ENCODE measurements at places on chromosomes 11 and 22.

- DNase-seq: no peak
These were observed 888.5 kb downstream of the NTM start for GRCh38 chr11:132258875-132259274.

DNA sequence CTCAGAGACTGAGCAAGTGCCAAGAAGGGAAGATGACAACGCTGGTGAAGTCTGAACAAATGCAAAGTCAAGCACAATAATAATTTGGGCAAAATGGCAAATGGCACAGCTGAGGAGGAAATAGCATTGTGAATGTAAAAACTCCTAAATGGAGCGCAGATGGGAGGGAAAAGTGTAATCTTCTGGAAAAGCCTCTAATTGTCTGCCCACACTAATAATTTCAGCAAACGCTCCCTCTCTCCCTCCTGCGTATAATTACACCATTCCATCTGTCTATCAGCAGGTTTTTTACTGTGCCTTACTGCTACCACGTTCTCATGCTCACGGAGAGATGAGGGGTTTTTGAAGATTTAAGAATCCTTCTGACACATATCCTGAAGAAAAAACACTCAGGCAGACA lies 302.6 kb downstream of the KIRREL3 start:
- DNase-seq: no peak

DNA sequence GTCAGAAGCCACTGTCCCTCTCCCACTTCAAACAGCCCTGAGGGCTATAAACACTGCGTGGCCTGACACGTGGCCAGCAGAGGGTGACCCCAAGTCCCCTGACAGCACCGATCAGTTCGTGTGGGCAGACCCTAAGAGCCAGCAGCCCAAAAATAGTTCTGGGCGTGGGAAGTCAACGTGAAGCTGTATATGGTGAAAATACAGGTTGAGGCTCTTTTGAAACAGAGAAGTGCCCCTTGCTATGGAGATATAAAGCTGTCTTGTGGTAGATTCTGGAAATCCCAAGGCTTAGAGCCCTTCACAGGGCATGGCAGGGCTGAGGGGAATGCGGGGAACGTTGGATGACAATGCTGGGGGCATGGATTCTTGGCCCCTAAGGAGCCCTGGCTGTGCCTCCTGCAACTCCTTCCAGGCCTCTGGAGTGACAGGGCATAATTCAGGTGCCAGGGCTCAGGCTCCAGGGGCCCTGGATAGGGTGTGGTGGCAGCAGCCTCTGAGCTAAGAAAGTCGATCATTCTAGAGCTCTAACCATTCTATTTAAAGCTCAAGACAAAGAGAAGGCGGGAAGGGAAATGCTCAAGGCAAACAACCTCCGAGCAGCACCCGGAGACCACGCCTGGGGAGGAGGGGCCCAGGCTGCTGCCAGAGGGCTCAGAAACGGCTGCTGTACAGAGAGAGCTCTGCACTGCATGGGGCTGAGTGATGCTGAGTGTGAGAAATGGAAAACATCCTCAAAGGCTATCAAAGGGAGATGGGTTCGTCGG lies 60.4 kb upstream of the CD5 start:
- DNase-seq: peak; percentile 85

DNA sequence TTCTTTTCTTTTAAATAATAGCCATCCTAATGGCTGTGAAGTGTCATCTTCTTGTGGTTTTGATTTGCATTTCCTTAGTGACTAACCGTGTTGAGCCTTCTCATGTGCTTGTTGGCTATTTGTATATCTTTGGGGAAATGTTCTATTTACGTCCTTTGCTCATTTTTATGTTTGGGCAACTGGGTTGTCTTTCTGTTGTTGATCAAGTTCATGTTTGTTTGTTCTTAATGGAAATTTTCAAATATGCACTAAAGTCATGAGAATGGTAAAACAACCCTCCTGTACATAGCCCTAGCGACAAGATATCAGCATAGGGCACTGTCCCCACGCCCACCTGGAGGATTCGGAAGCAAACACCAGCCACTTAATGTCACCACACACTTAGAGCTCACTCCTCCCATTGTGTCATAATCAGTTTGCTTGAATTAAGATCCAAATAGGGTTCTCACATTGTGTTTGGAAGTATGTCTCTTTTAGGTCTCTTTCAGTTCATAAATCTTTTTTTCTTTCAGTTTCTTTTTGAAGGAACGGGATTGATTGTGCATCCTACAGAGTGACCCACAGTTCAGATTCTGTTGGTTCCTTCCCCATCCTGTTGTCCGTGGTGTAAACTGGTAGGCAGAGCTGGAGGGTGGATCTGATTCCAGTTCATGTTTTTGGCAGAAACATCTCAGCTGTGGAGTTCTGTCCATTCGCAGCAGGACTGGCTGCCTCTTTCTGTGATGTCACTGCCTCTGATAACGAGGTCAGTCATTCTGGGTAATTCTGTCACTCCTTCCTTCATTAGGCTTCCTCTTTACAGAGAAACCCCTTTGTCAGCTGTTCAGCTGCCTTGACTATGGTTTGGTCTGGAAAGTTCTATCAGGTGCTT lies 26.4 kb upstream of the ADORA2A start:
- DNase-seq: no peak

DNA sequence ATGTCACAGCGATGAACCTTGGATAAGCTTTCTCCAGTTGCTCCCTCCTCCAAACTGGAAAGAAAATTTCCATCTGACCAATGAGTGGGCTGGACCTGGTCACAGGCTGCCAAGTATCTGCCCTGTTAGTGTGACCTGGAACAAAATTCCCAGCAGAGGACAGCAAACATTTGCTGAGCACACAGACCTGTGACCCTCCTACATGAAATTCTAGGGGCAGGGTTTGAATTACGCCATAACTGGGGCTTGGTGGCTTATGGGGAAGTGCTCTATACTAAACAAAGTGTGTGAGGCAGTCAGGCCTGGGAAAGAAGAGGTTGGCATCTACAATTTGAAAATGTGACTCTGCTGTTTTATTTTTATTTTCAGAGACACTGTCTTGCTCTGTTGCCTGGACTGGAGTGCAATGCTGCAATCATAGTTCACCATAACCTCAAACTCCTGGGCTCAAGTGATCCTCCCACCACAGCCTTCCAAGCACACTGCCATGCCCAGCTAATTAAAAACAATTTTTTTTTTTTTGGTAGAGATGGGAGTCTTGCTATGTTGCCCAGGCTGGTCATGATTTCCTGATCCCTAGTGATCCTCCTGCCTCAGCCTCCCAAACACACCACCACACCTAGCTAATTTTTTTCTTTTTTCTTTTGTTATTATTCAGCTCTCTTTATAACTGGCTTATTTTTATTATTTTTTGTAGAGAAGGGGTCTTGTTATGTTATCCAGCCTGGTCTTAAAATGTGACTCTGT lies 13.6 kb upstream of the XBP1 start:
- no peak for DNase-seq

GRCh38 chr22:24434471-24435322 lies 7.3 kb downstream of the ADORA2A start:
- peak; percentile 85 for DNase-seq

GRCh38 chr11:44322243-44322642 lies 12.3 kb upstream of the ALX4 start:
- no peak for DNase-seq

DNA sequence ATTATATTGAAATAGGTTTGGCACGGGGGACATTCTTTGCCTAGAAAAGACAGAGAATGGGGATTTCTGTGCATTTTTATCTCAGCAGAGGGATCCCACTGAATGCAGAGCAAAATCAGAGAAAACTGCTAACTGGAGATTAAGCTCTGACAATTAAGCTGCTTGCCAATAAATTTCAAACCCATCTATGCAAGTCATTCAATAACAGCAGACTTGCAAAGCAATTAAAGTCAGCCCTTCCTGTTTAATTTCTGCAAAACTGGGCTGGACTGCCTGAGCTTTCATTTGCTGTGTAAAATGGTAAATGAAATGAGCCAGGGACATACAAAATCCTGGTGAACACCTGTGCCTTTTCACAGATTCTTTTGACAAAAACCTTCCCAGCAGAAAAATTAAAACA lies 1273.9 kb upstream of the CNTN5 start:
- no peak for DNase-seq

- no peak for DNase-seq
These were observed 56.6 kb downstream of the SYT13 start for GRCh38 chr11:45229401-45230020.

GRCh38 chr11:108561535-108561991 lies 32.0 kb downstream of the EXPH5 start:
- no peak for DNase-seq

DNA sequence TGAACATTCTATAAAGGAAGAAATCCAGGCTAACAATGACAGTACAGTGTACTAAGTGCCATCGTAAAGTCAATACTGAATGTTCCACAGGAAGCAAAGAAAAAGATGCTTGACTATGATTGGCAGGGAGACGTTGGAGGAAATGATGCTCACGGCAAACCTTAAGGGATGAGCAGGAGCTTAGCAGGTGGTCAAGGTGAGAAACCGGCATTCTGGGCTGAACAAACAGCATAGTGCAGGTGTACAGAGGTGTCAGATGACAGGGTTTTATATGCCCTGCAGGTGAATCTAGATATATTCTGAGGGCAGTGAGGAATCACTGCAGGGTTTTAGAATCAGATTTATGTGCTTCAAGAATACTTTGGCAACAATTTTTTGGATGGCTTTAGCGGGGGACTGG lies 85.3 kb upstream of the HEPHL1 start:
- no peak for DNase-seq

- peak; percentile 65 for DNase-seq
These were observed 5.7 kb downstream of the PIK3IP1 start for GRCh38 chr22:31286360-31287255.

GRCh38 chr11:116686866-116687265 lies 85.9 kb downstream of the BUD13 start:
- no peak for DNase-seq

- no peak for DNase-seq
These were observed 5.7 kb upstream of the PVALB start for GRCh38 chr22:36822581-36822980.

DNA sequence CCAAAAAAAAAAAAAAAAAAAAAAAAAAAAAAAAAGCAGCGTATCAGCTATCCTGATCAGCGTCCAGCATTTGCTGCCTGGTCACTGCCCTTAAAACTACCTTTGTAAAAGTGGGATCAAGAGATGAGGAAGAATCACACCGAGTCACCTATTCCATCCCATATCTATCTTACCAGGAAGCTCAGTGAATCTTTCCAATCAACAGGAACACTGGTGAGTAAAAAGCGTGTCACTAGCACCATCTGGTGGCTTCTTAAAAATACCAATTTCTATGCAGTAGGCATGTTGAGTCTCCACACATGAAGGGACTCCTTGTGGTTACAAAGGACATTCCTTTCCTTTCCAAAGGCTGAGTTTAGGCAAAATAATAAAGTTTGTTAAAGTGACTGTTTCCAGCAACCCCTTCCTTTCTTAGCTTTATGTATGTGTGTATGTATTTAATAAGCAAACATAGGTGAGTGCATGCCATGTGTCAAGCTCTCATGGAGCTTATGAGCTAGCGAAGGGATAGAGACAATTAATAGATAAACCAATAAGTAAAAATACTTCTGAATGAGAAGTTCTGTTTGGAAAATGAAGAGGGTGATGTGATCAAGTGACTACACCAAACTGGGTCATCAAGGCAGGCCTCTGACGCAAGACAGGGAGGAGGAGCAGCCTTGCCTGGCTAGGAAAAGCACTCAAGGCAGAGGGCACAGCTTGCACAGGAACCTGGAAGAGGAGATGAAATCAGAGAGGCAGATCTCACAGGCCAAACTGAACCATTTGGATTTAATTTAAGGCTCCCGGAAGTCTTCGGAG lies 13.9 kb upstream of the TP53AIP1 start:
- DNase-seq: no peak

- DNase-seq: no peak
These were observed 662.5 kb downstream of the LUZP2 start for GRCh38 chr11:25159341-25159740.

- no peak for DNase-seq
These were observed 7.0 kb downstream of the SERHL2 start for GRCh38 chr22:42560781-42561180.

GRCh38 chr22:39215426-39216142 lies 29.2 kb downstream of the PDGFB start:
- no peak for DNase-seq

DNA sequence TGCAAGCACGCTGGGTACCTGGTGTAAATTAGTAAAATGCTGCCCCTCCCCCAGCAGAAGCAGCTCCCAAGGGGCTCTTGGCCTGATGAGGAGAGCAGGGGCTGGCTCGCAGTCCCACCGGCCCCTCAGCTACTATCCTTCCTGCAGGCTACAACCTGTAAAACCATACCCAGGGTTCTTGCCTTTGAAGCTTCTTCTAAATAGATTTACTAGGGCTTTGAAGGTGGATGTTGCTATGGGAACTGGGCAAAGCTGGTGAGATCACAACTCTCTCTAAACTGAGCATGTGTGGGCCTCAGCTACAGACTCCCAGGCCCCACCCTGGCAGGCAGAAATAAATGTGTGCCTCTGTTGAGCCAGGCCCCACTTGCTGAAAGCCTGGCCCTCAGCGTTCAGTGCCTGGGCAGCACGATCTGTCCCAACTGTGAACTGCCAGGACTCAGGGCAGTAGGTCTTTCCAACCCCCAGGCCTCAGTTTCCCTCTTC lies 18.5 kb downstream of the CD5 start:
- no peak for DNase-seq

DNA sequence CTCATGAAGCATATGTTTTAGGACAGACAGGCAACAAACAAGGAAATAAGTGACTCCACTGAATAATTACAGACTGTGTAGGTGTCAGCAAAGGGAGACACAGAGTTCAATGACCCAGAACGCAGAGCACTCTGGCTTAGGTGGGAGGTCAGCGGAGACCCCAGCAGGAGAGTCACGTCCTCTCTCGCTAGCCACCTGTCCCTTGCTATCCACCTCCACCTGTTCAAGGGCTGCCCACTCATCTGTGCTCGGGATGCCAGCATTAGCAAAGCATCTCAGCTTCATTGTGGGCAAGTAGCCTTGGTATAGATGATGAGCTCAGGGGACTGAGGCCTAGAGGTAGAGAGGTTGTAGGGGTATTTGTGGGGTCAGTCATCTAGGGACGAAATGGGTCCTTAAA lies 21.8 kb upstream of the ATXN10 start:
- DNase-seq: no peak

DNA sequence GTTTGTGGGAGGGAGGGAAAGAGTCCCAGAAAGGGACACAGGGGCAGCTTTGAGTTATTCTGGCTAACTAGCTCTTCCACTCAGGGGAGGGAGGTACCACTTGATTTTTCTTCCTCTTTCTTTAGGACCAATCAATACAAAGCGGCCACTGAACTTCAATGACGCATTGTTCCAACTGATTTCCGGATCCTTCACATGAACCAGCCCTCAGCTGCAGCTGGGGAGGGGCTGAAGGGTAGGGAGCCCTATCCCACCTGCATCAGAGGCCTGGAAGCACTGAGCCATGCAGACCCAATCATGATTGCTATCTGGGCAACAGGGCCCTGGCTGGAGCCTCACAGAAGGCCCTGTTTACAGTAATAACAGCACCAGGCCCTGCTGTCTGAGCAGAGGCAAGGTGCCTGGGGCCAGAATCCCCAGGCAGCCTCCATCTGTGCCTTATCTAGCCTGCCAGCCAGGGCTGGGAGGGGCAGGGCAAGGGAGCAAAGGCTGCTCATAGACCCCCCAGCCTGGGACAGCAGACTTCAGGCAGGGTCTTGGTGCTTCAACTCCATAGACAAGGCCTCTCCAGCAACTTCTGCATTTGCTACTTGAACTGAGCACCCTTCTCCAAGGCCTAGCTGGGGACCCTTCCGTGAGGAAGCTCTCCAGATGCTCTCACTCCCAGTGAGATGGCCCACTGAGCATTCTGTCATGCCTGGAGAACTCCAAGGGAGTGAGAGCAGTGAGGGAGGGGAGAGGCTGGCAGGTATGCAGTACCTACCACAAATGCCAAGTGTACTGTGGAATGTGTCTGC lies 22.5 kb downstream of the CLPB start:
- no peak for DNase-seq

- no peak for DNase-seq
These were observed 79.1 kb upstream of the LMO2 start for GRCh38 chr11:33970984-33971466.

Data from stimulated activated CD4-positive, alpha-beta T cell treated with anti-CD3 and anti-CD28 coated beads, Interleukin-1b, Interleukin-23, amount 100 ng/mL, for 48 hours (primary cell).